ENCODE measurements at places on chromosomes 2 and 18.

DNA sequence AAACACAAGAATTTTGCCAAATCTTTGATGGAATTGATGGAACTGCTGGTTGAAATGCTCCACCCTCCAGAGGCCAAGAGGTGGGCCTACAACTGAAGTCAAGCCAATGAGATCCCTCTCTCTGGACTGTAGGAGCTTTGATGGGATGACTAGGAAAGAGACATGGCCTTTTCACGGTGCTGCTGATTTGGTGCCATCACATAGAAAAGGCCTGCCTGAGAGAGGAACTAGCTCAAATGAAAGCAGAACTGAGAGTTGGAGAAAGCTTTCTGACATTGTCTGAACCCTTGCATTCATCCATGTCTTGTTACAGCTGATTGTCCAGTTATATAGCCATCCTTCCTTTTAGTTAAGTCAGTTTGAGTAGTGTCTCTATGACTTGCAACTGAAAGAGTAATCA is 283.8 kb upstream of the LYPD1 start:
- DNase-seq, result no peak

- DNase-seq, result no peak
These were observed 12.1 kb downstream of the ADAM17 start for GRCh38 chr2:9543557-9543956.

- DNase-seq, result peak; percentile 55
These were observed 89.0 kb downstream of the MAPRE2 start for GRCh38 chr18:35130236-35130635.

GRCh38 chr2:176115883-176116813 is at the start of gene HOXD10:
HOXD10 (plus strand) TSS chr2:176116778; CDS start chr2:176116834, 56 bp downstream.
- DNase-seq, result no peak

DNA sequence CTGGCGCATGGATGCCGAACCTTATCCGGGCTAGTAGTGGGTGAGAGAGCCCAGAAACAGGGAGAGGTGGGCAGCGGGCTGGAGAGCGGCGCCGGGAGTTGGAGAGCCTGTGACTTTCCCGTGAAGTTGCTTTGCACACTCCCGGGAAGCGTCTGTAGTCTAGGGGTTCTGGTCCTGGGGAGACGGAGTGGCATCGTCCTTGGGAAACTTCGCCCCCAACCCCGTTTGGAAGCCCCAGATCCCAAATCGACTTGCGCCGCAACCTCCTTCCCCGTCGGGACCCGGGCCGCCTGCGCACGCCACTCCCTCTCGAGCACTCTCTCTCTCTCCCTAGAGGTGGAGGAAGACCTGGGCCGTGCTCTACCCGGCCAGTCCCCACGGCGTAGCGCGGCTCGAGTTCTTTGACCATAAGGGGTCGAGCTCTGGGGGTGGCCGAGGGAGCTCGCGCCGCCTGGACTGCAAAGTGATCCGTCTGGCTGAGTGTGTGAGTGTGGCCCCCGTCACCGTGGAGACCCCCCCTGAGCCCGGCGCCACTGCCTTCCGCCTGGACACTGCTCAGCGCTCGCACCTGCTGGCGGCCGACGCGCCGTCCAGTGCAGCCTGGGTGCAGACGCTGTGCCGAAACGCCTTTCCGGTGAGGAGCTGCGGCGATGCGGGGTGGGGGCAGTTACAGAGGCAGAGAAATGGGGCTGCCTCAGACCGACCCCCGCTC is 456 bp downstream of the DOK1 start:
- DNase-seq, result no peak

- DNase-seq, result peak; percentile 16
These were observed 558 bp downstream of the MRPS5 start for GRCh38 chr2:95121093-95121406.

- DNase-seq, result no peak
These were observed 20.3 kb downstream of the GKN2 start for GRCh38 chr2:68932402-68932801.

DNA sequence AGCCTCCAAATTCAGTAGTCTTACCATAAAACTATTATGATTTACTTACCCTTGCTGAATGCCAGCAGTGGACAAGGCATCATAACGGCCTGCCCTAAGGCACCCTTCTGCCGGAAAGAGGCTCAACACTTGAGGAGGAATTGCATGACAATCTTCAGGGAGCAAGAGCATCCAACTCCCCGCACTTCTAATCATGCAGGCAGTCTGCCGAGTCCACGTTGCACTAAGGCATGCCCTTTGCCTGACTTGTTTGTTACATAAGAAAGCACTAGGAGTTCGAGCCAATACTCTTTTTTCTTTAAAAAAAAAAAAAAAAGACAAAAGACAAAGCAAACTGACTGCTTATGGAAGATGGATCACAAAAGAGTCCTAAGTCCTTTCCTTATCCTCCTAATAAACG is 17.9 kb upstream of the SPTBN1 start:
- no peak for DNase-seq

DNA sequence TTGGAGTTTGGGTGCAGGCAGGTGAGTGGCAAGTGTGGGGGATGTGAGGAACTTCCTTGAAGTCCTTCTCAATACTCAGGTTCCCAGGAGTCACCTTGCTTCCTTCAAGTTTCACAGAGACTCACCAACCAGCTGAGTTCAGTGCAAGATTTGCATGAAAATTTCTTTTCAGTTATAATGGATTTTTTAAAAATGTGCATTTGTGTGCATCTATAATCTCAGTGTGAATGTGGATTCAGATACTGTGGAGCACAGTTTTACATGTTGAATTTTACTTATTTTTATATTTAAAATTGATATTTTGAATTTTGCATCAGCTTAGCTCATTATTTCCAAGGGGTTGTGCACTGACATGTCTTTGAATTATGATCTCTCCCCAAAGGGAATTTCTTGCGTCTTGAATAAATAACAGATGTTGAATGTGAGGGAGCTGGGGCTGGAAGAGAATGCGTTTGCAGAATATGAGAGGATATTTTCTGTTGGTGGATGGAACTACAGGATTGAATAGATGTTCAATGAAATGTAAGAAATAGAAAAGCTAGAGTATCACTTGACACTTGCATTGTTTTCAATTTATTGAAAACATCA is 184.3 kb downstream of the RPRM start:
- DNase-seq, result no peak

GRCh38 chr18:35688757-35689156 is 107.2 kb downstream of the GALNT1 start:
- DNase-seq, result no peak

- DNase-seq, result no peak
These were observed 264.4 kb upstream of the REV1 start for GRCh38 chr2:99754210-99754609.

GRCh38 chr2:26470601-26471260 is 7.2 kb downstream of the OTOF start:
- DNase-seq, result no peak

- no peak for DNase-seq
These were observed 28.5 kb downstream of the CYP27C1 start for GRCh38 chr2:127191331-127192219.

DNA sequence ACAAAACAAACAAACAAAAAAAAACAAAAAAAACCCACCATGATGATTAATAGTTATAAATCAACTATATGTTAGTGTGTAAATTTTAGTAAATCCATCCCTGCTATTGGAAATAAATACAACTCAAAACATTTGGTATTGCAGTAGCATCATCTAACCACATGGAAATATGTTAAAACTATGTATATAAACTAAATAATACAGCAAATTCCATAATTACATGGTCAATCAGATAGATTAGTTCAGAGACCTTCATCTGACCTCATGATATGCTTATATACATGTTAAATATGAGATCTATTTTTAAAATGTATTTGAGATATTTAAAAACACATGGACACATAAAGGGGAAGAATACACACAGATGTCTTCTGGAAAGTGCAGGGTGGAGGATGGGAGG is 384.2 kb downstream of the TMX3 start:
- DNase-seq, result no peak

DNA sequence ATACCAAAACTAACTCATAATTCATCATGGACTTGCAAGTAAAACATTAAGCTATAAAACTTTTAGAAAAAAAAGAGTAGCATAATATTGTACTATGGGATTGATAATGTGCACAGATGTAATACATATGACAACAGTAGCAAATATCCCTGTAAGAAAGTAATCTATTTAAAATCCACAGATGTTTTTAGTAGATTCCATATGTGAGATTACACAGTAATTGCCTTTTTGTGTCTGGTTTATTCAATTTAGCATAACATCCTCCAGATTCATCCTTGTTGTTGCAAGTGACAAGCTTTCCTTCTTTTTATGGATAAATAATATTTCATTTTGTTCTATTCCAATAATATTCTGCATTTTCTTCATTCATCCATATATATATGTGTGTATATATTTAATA is 278.2 kb upstream of the LRRTM4 start:
- no peak for DNase-seq

DNA sequence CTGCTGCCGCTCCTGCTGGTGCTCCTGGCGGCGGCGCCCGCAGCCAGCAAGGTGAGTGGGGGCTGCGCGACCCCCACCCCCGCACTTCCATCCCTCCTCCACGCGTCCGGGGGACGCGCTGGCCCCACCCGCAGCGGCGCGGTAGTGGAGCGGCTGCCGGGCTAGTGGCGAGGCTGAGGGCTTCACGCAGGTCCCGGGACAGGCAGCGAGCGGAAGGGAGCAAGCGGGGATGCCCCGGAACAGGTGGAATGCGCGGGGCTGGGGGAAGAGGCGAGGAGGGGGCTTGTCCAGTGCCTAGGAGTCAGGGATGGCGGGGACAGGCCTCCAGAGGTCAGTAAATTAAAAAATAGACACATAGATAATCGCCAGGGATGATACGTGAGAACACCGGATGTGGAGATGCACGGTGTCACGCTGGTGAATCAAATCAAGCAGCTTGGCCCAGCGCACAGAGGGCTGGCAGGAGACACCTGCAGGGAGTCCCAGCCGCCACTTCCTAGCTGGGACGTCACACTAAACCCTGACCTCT is 403 bp downstream of the COL4A3 start:
- no peak for DNase-seq

DNA sequence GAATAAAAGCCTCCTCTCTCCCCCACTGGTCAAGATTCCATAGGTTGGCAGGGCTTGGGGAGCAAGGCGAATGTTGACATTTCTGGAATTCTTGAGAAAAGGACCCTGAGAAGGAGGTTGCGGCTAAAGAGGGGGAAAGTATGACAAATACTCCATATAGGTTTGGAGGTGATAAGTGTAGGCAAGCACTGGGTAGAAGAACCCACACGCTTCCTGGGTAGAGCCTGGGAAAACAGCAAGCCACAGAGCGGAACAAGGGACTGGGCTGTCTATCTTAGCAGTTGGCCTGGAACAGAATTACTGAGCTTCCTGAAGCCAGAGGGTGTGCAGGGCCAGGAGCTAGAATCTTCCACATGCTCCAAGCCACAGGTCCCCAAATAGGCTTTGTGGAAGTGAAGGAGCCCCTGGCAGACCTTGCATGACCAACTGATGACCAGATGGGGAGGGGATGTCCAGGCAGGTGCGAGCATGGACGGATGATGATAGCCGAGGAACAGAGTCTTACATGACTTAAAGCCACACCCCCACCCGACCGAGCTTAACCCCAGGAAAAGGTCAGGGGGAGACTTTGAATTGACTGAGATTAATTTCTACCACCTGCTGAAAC is 9.9 kb downstream of the PRKAG3 start:
- DNase-seq, result no peak

DNA sequence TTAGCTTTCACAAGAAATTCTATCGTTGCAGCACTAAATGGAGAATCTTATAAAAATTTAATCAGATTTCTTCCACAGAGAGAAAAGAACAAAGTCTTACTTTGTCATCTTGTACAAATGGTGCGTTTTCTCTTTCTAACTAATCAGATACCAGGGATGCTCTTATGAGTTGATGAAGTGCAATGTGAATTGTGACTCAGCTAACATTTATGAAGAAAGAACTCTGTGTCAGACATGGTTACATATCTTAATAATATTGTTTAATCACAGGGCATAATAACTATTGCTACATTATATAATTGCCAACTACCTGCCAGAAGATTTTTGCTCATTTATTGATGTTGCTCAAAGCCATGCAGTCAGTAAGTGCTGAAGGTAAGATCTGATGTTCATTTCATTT is 465.0 kb downstream of the CCDC85A start:
- DNase-seq, result no peak

GRCh38 chr2:187138265-187138664 is 289.3 kb upstream of the ZSWIM2 start:
- peak; percentile 25 for DNase-seq

DNA sequence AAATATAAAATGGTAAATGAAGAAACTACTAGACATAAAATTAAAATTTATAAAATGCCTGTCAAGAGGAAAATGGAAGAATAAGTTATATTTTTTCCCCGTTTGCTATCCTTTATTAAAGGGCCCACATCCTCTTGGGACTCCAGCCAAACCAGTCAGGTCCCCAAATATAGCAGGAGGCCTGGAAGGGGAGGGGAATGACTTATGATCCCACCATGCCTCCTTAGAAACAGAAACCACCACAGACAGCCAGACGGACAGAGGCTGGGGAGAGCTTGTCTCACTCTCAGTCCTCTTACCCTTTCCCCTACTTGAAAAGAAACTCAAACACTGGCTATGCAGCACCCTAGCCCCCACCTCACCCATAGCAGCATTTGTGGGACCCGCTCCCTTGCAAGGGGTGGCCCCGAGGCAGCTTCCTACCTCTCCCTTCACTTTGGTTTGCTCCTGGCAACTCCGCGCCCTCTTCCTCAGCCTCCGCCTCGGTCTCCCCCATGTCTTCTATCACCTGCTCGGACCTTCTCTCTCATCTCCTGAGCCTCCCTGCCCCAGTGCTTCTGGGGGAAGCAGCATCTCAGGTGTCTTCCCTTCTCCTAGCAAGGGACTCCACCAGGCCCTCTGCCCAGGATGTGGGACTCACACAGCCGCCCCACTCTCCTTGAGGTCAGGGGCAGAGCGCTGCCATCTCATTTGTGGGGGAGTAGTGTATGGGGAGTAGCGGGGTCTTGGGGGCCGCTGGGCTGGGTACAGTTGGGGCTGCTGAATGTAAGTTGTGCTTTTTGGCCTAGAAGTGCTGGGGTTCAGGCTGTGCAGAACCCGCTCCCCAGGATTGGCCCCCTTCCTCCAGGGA is 37.4 kb upstream of the ANKRD62 start:
- no peak for DNase-seq

DNA sequence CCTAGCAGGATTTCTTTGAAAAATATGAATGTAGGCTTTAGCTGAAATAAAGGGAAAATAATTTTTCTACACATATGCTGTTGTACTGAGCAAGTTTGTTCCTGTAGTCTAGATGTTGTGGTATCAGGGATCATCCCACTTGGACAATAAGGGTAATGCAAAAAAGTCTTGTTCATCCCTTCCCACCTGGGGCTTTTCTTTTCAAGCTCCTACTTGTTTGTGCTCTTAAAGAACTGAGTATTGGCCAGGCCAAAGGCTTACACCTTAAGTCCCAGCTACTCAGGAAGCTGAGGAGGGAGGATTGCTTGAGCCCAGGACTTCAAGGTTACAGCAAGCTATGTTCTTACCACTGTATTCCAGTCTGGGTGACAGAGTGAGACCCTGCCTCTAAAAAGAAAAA is 35.5 kb downstream of the ZC3H6 start:
- DNase-seq, result no peak

GRCh38 chr2:165192729-165193128 is 11.1 kb downstream of the SCN3A start:
- no peak for DNase-seq

- DNase-seq, result no peak
These were observed 26.9 kb upstream of the CABYR start for GRCh38 chr18:24111936-24112335.

- no peak for DNase-seq
These were observed 5.2 kb downstream of the SKOR2 start for GRCh38 chr18:47246027-47246971.

- DNase-seq, result no peak
These were observed 24.9 kb upstream of the LRRTM1 start for GRCh38 chr2:80329491-80329890.

GRCh38 chr18:58847383-58848071 is 17.1 kb upstream of the ZNF532 start:
- DNase-seq, result no peak
